ENCODE measurements at places on chromosomes 12 and 14.

DNA sequence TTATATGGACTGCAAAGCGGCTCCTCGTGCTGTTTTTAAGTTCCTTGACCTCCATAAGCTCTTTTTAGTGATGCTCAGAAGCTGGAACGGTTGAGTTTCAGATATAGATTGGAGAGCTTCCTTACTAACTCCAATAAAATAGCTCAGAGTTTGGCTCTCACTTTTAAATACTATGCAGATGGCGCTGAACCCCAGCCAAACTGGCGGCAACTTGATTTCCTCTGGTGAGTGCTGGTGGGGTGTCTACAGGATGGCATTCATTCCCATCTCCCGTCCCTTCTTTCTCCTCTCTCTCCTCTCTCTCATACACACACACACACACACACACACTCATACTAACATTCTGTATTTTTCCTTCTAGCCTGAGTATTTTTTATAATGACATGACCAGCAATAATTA is 346.3 kb downstream of the ETNK1 start:
- no peak for DNase-seq

GRCh38 chr14:71133296-71133695 is 226.0 kb downstream of the PCNX1 start:
- DNase-seq, result no peak

- no peak for DNase-seq
These were observed 308.0 kb downstream of the PPFIA2 start for GRCh38 chr12:81450920-81451739.

DNA sequence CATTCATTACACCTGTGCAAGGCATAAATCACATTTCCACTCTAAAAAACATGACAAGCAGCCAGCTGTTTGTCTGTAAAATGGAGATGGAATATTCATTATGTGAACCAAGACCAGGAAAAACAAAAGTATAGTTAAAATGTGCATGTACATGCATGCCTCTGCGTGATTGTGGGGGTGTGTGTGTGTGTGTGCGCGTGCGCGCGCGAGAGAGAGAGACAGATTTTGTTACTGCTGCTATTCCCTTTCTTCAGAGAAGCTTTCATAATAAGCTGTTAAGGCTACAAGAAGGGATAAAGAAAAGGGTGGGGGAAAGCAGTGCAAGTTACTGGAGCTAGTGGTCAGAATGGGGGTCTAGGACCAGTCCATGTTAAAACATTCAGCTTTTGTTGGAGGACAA is 430.3 kb downstream of the NAV3 start:
- DNase-seq, result no peak

- DNase-seq, result no peak
These were observed 254.6 kb downstream of the C12orf42 start for GRCh38 chr12:103241184-103241583.

DNA sequence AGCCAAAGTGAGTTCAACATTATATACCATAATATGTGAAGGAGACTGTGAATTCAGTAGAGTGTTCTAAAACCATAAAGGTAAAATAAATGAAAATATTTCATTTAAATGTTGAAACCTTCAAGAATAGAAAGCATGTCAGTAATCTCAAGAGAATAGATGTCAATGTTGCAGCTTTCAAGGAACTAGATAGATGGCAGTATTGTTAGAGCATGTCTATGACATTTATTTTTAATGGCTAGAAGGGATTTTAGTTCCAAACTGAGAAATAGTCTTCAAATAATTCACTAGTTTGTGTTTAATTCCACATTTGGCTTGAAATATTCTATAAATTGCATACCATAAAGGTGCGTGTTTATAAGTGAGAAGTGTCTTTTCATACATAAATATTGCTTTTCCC is 326.5 kb downstream of the FLRT2 start:
- no peak for DNase-seq

DNA sequence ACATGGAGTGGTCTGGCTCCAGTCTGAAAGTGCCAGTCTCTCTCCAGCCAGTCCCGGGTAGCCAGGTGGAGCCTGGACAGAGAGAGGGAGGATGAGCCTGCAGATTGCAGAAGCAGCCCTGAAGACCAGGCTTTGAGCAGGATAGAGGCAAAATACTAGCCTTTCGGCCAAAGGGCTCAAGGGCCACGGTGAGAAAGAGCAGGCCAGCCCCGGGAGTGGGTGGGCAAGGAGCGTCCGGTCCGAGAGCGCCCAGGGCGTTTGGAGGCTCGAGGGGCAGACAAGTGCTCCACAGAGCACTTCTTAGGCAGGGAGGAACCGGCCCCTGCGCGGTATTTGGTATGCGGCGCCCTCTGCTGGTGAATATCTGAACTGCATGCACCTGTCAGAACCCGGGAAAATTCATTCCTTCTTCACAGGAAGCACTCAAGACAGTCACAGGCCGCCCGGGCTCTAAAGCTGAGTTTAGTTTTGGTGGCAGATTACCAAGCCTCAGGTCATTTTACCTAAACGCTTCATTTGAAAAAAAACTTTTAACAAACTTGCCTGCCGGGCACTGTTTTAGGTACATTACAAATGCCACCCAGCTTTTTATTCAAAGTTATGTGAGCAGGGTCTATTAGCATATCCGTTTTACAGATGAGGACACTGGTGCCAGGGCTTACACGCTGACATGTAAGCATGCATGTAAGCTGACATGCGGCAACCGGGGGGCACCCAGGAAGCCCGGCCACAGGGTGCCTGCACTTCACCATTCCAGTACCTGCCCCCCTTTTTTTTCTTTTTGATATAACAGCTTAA is 21.0 kb upstream of the PSMC1 start:
- peak; percentile 63 for DNase-seq

- DNase-seq, result no peak
These were observed 150.3 kb downstream of the FBXL14 start for GRCh38 chr12:1444142-1444516.

DNA sequence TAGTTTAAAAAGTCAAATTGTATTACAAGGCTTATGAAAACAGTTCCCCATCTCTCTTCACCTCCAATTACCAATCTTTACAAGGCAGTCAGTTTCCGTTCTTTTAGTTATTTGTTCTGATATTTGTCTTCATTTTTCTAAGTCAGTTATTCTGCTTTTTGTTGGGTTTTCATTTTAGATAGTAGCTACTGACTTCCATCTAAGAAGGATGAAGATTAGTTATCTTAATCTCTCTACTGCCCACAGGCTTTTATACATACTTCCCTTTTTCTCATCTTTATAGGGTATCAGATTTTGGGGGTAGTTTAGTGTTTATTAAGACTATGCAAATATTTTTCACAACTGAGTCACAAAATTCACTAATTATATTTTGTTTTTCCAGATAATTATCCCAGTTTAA is 38.4 kb downstream of the FRS2 start:
- DNase-seq, result no peak
